ENCODE measurements at places on chromosomes 12 and 14.
A peak's percentile ranks its signal among the peaks of the same experiment; 100 is the strongest.

DNA sequence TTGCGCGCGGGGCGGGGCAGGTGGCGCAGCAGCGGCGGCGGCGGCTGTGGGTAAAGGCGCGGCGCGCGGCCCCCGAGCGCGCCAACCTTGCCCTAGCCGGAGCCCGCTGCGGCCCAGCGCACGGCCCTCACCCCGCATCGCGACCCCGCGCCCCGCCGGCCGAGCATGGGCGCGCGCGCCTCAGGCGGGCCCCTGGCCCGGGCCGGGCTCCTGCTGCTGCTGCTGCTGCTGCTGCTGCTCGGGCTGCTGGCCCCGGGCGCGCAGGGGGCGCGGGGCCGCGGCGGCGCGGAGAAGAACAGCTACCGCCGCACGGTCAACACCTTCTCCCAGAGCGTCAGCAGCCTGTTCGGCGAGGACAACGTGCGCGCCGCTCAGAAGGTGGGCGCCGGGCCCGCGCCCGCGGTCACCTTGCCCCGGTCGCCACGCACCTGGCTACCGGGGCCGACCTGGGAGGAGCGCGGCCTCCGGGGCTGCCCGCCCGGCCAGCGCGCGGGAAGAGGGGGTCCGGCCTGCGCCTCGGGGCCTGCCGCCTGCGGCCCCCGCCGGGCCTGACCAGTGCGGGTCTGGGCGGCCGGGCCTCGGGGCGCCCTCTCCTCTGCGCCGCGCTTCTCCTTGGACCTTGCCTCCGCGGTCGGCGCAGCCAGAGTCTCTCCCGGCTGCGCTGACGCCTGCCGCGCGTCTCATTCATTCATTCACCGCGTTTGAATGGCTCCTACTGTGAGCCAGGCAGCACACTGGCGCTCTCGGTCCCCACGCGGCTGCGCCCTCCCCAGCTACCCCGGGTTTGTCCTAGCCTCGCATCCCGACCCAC, at the start of gene BRI3BP:
BRI3BP (plus strand) TSS at position 20 of the 811 bp plus-strand sequence; CDS start at position 166, 146 bp downstream.
- DNase-seq: peak; percentile 21

DNA sequence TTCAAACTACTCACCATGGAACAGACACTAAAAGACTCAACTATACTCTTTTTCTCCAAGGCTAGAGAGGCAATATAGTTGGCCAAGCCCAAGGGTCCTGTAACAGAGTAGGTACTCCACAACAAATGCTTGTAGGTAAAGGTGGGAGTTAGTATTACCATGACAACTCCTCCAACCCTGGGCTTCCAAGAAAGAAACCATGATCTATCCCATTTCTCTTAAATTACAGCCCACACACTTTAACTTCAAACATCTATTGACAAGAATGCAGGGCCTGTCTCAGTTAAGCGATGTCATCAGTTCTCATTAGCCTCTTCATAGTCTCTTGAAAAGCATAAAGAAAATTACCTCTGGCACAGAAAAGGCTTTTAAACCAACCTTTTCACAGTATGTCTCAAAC, 25.0 kb downstream of the ERH start:
- DNase-seq: no peak

DNA sequence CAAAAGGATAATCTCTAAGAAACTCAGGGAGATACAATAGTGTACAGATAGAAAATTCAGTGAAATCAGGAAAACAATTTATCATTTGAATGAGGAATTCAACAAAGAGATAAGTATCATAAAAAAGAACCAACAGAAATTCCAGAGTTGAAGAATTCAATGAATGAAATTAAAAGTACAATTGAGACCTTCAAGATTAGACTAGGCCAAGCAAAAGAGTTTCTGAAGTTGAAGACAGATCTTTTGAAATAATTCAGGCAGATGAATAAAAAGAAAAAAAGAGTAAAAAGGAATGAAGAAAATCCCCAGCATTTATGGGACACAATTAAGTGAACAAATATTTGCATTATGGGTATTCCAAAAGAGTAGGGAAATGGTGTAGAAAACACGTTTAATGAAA, 412.6 kb downstream of the TMEM121 start:
- no peak for DNase-seq

- DNase-seq: no peak
These were observed 101.8 kb upstream of the EGLN3 start for GRCh38 chr14:34052658-34053014.

DNA sequence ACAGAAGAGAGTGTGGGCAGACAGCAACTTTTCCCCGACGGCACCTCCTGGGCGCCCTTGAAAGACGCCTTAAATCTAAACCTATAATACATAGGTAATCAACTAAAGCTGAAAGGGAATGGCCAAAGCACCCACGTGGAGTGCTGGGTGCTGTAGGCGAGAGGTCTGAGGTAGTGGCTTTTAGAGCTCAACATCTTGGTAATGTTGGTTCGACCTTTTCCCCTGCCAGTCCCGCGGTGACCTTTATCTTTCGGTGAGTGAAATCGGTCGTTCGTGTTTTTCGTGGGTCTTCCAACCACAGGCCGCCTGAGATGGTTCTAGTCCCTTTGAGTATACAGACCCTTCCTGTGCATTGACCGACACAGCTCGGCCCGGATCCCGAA, 9.1 kb downstream of the OR6S1 start:
- DNase-seq: no peak

DNA sequence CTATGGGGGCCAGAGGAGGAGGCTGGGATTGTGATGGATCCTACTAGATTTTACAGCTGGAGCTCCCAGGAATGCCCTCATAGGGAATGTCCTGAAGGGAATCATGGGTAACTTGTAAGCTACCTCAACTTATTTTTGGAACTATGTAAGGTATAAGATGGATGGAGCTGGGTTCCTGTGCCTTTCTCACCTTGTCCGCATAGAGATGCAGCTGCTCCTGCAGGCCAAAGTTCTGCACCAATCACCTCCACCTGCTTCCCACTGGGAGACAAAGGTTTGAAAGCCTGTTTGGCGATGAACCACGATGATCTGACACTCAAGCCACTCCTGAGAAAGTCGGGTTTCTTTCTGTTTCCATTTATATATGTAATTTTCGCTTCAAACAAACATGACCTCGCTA, 648 bp upstream of the AKAP5 start:
- no peak for DNase-seq

DNA sequence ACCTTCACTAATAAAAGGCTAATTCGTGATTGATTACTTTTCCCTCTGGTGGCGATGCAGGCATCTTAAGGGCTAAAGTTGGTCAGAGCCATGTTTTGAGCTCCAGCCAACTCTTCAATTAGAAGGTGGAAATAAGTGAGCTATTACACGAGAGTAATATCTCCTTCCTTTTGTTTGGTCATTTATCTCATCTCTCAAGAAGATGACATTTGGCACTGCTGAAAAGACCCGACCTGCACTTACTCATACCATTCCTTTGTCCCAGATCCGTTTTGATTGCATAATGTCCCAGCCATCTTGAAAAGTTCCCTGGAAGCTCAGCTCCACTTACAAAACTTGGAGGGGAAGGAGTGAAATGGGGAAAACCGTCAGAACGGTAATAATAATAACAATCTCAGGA, 316.2 kb downstream of the VRK1 start:
- DNase-seq: no peak

- DNase-seq: no peak
These were observed 28.2 kb downstream of the FOXN3 start for GRCh38 chr14:89388853-89389252.

GRCh38 chr14:34075042-34075744, 124.3 kb upstream of the EGLN3 start:
- DNase-seq: no peak

DNA sequence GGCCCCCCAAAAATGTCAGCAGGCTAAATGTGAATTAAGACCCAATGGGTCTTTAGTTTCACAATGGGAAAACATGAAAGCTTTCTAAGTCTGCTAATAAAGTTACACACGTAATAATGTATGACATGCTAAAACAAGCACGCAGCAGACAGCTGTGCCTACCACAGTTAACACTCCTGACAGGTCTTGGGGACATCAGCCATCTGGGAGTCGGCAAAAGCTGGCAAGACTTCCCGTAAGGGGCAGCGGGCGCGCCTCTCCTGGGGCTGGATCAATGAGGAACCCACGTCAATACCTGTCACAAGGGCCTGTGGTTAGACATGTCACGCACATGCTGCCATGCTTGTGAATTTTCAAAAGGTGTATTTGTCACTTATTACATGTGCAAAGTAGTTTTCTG, 45.0 kb downstream of the ACTN1 start:
- no peak for DNase-seq

- DNase-seq: no peak
These were observed 118.7 kb downstream of the KSR2 start for GRCh38 chr12:117850048-117850447.

DNA sequence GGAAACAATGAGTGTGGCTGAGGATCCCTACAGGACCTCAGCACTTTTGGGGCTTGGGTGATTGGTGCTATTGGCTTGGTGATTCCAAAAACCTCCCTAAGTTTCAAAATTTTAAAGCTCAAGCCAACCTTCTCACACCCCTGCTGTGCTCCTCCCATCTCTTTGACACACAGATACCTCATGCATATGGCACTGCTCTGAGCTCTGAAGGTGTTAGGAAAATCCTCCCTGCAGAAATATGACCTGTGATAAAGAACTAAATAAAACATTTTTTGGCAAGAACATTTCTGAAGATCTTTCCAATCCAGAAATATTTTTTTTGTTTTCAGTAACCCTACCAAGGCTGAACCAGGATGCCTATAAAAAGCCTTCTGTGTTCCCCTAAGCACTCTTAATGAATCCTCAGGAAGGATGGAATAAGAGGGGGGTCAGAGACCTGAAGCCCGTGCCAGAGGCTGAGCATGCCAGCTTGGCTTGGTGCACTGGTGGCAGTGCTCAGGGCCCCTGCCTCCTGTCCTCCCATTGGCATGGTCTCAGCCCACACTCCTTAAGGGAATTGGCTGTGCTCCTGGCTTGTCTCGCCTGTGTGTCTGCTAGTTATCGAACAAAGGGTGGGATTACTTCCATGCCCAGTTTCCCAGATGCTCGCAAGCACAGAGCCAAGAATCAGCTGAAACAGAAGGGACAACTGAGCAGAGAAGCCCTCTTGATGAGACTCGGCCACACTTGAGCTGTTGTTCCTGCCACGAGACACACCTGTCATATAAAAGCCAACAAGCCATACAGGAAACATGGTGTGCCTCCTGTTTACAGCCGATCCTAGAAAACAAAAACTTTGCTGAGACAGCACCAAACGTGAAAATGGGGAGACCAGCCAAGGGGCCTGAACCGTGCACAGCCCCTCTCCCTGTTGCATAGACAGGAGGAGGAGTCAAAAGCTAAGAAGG, 132.7 kb upstream of the EEA1 start:
- DNase-seq: no peak

DNA sequence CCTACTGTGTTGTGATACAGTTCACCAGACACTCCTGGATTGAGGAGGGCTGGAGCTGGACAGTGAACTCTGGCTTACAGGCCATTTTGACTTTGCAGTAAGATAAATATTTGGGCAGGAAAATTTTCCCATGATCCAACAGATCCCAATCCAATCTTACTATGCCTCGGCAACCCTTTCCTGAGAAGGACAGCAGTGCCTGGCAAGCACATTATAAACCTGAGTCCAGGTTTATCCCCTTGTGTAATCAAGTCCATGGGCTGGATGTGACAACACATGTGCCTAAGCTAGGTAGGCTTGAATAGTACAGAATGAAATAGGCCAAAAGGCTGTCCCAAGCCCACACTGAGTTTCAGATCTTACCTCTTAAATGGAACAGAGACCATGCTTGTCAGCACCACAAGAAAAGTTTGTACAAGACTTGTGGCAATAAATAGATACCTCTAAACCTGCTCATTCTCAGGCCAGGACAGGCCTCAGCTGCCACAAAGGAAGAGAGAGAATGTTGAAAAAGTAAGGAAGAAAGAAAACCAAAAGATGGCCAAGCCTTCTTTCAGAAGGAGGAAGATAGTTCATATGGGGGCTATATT, 34.9 kb downstream of the CREBL2 start:
- no peak for DNase-seq

DNA sequence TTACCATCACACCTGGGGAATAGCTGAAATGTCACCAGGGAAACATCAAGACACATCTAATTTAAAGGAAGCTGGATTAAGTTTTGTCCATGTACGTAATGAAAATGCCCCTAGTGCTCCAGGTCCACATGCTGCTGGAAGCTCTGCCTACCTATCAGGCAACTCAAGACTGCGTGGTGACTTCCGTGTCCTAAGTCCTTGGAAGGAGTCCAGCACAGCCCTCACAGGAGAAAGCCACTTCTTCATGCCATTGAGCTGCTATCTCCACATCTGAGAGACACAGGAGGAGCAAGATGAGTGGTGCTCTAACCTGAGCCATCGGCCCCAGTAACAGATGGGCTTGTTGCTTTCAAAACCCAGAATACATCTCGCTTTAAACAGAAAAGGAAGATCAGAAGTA, 316.4 kb downstream of the DPF3 start:
- DNase-seq: no peak

- DNase-seq: no peak
These were observed 32.2 kb upstream of the BHLHE41 start for GRCh38 chr12:26157001-26157400.

GRCh38 chr14:102883089-102883541, 39.3 kb upstream of the AMN start:
- DNase-seq: no peak

DNA sequence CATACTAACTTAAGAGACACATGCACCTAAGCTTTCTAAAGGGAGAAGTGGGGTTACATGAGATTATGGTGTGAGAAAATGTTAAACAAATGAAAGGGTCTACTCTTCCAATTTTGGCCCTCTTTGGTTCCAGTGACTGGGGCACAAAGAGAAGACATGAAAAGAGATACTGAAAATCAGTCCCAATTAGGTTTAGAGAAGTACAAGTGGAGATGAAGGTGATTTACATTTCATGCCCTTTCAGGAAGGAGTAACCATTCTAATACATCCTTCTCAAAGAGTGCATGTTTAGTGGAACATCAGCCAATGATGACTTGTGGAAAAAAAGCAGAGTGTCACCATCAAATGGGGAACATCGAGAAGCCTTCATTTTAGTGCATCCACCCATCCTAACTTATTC, 14.4 kb downstream of the MGP start:
- DNase-seq: no peak

- DNase-seq: no peak
These were observed 36.7 kb downstream of the SPATS2 start for GRCh38 chr12:49403971-49404450.
